Effector memory CD4-positive, alpha-beta T cell (primary cell): ENCODE measurements at places on chromosomes 2 and 18.

DNA sequence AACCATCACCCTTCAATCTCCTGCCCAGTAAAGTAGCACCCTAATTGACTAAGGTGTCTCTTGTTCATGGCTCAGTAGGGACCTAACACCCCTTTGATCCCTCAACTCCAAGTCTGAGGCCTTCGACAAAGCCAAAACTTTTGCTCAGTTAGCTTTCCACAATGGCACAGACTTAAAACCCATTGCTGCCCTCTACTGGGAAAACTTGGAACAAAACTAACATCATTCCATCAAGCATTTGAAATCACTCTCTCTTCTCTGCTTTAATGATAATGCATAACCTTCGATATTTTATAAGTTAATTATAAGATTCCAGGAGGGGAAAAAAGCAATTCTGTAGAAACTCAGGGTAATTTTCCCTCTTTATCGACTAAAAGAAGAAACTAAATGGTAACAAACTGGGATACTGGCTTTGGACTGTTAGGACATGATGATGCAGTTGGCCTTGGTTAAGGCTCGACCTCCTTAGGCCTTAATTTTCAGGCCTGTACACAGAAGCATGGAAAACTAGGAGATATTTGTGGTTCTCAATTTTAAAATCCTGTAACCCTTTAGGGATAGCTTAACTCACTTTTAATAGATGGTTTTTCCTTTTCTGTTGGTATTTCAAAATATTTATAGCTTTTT, 127.8 kb downstream of the STK39 start:
- H3K4me1 ChIP-seq: peaks cover 3% of the 10 kb centered on the region
- no peak overlapping the region for H3K27ac ChIP-seq
- no peaks in the 10 kb centered on the region for H3K27me3 ChIP-seq
- H3K36me3 ChIP-seq: peaks cover 10% of the 10 kb centered on the region

GRCh38 chr2:99543247-99543646, 53.4 kb upstream of the REV1 start:
- H3K36me3 ChIP-seq: no peaks in the 10 kb centered on the region
- no peak for DNase-seq
- no peaks in the 10 kb centered on the region for H3K27me3 ChIP-seq
- no peak overlapping the region for H3K27ac ChIP-seq
- no peak overlapping the region for H3K4me3 ChIP-seq
- H3K4me1 ChIP-seq: no peaks in the 10 kb centered on the region

DNA sequence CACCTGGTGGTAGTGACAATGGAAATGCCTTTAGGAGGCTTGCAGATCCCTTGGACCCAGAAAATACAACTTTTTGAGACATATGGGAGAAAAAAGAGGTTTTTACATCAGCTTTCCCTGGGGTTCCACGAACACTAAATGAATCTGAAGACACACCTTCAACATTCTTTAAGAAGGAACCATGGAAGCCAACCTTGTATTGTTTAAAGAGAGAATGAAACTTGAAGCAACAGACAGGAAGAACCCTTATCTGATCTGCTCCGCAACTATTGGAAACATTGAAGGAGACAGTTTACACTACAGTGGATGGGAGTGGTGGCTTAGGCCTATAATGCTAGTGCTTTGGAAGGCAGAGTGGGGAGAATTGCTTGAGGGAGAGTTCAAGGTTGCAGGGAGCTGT, 190.4 kb downstream of the LAMA1 start:
- no peaks in the 10 kb centered on the region for H3K36me3 ChIP-seq
- H3K27me3 ChIP-seq: no peaks in the 10 kb centered on the region
- DNase-seq: no peak
- no peaks in the 10 kb centered on the region for H3K4me1 ChIP-seq

DNA sequence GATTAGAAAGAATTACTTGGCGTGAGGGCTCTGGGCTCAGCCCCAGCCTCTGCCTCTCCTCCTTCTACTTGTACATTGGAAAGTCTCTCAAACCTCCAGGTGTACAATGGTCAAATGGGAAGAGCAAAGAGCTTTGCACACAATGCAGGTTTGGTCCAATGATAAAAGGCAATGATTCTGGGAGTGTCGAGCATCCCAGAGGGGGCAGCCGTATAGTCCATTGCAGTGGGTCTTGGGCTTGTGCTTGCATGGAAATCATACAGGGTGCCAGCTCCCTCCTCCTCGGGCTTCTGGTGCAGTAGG, 98.0 kb upstream of the NCK2 start:
- no peak overlapping the region for H3K4me3 ChIP-seq
- H3K27me3 ChIP-seq: no peaks in the 10 kb centered on the region
- no peaks in the 10 kb centered on the region for H3K4me1 ChIP-seq

- no peak overlapping the region for H3K27ac ChIP-seq
- no peaks in the 10 kb centered on the region for H3K27me3 ChIP-seq
- DNase-seq: no peak
- no peaks in the 10 kb centered on the region for H3K36me3 ChIP-seq
- H3K4me1 ChIP-seq: no peaks in the 10 kb centered on the region
Measured at GRCh38 chr18:42414756-42415454, 459.9 kb downstream of the PIK3C3 start.

GRCh38 chr2:23904692-23905091, 22.2 kb downstream of the ATAD2B start:
- H3K27me3 ChIP-seq: no peaks in the 10 kb centered on the region
- no peak for DNase-seq
- no peaks in the 10 kb centered on the region for H3K36me3 ChIP-seq
- no peaks in the 10 kb centered on the region for H3K4me1 ChIP-seq

- H3K36me3 ChIP-seq: no peaks in the 10 kb centered on the region
- no peak overlapping the region for H3K4me3 ChIP-seq
- H3K4me1 ChIP-seq: no peaks in the 10 kb centered on the region
- H3K27me3 ChIP-seq: no peaks in the 10 kb centered on the region
- DNase-seq: no peak
Measured at GRCh38 chr2:26985807-26986206, 15.4 kb downstream of the MAPRE3 start.

- no peaks in the 10 kb centered on the region for H3K4me1 ChIP-seq
- DNase-seq: no peak
Measured at GRCh38 chr2:10243926-10244270, 58.8 kb upstream of the HPCAL1 start.

DNA sequence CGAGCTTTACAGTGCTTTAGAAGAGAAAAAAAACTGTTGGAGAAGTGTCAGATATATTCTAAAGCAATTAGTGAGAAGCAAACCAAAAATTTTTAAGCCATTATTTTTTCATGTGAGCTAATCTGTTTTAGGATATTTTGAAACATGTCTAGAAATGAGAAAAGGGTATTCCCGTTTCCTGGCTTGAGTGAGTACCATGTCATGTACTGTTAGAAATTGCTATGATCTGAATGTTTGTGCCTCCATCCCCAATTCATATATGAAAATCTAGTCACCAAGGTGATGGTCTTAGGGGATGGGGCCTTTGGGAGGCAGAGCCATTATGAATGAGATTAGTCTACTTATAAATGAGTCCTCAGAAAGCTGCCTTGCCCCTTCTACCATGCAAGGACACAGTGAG, 493.3 kb upstream of the GCFC2 start:
- no peak overlapping the region for H3K27ac ChIP-seq
- H3K4me1 ChIP-seq: no peaks in the 10 kb centered on the region
- H3K36me3 ChIP-seq: no peaks in the 10 kb centered on the region
- no peak for DNase-seq

DNA sequence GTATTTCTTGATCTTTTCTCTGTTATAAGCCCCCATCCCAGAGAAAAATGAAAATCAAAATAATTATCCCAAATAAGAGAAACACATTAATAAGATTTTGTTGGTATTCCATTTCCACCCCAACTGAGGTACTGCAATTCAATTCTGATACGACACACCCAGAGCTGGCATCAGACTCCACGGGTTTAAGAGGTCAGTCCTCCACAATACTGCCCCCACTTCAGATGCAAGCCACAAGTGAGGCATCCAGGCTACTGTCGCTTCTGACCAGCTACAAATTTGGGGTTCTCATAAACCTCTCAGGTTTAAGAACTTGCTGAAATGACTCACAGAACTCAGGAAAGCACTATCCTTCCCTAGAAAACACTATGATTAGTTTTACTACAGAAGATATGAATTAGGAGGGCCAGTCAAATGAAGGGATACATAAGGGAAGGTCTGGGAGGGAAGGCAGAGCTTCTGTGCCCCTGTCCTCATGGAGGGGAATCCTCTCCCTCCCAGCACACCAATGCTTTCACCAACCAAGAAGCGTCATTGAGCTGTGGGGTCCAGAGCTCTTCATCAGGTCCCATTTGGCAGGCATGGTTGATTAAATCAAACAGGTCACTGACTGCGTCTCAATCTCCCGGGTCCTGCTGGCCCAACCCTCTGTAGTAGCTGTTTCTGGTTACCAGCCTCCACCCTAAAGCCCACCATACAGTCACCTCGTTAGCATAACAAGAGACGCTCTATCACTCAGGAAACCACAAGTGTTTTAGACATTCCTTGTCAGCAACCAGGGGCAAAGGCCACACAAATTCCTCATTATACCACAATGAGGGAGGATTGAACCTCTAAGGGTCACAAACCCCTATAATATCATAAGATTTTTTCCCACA, 46.2 kb downstream of the IWS1 start:
- H3K36me3 ChIP-seq: peaks cover 33% of the 10 kb centered on the region
- no peaks in the 10 kb centered on the region for H3K27me3 ChIP-seq
- no peaks in the 10 kb centered on the region for H3K4me1 ChIP-seq
- DNase-seq: no peak
- H3K4me3 ChIP-seq: no peak overlapping the region

DNA sequence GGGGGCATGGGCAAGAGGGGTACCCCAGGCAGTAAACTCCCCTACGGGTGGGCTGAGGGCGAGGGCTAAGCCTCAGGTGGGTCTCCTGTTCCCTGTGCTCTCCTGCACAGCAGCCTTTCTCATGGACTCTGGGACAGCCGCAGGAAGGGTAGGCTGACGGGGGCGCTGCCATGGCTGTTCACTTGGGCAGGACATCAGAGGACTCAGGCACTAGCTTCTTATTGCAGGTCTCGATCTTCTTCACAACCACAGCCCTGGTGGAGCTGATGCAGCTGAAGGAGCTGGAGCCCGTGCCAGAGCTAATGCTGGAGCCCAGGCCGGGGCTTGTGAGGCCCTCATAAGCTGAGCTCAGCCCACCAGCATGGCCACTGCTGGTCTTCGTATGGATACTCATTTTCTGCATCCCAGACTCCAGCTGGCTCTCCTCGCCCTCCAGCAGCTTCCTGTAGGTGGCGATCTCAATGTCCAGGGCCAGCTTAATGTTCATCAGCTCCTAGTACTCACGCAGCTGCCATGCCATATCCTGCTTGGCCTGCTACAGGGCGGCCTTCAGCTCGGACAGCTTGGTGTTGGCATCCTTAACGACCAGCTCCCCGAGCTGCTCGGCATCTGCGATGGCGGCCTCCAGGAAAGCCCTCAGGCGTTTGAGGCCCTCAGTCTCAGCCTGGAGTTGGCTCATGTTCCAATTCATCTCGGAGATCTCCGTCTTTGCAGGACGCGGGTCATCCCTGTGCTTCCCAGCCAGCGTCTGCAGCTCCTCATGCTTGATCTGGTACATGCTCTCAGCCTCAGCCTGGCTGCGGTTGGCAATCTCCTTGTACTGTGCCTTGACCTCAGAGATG, 359.8 kb upstream of the SETBP1 start:
- DNase-seq: no peak
- no peaks in the 10 kb centered on the region for H3K36me3 ChIP-seq
- no peak overlapping the region for H3K27ac ChIP-seq

GRCh38 chr18:31232775-31233424, 70.2 kb upstream of the DSC1 start:
- no peak for DNase-seq
- H3K27ac ChIP-seq: no peak overlapping the region
- H3K27me3 ChIP-seq: no peaks in the 10 kb centered on the region
- H3K4me1 ChIP-seq: no peaks in the 10 kb centered on the region
- no peak overlapping the region for H3K4me3 ChIP-seq

DNA sequence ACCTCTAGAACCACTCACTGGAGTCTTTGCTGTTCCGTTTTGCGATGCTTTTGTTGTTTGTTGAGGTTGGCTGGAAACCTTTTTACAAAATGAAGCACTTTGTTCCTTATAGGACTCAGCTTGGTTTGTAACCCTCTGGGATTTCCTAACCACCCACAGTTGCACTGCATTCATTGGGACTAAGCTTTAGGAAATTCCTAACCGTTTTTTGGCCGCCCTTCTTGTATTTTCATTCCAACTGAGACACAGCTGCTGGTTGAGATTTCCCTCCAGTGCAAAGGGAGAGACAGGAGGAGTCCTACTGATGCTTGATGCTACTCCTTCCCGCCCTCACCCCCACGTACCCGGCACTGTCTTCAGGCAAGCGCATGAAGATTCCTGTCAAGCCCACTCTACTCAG, 6.1 kb upstream of the DIPK1C start:
- no peaks in the 10 kb centered on the region for H3K36me3 ChIP-seq
- no peak overlapping the region for H3K27ac ChIP-seq
- no peak overlapping the region for H3K4me3 ChIP-seq
- H3K27me3 ChIP-seq: peaks cover 1% of the 10 kb centered on the region
- DNase-seq: no peak

GRCh38 chr2:211035548-211036185, 479.3 kb downstream of the CPS1 start:
- DNase-seq: no peak
- no peaks in the 10 kb centered on the region for H3K36me3 ChIP-seq
- H3K27me3 ChIP-seq: no peaks in the 10 kb centered on the region
- H3K4me1 ChIP-seq: no peaks in the 10 kb centered on the region
- H3K4me3 ChIP-seq: no peak overlapping the region

- no peaks in the 10 kb centered on the region for H3K36me3 ChIP-seq
- no peaks in the 10 kb centered on the region for H3K4me1 ChIP-seq
- no peaks in the 10 kb centered on the region for H3K27me3 ChIP-seq
- no peak for DNase-seq
Measured at GRCh38 chr2:100986157-100986556, 15.9 kb upstream of the RPL31 start.

- DNase-seq: no peak
- no peaks in the 10 kb centered on the region for H3K27me3 ChIP-seq
- H3K27ac ChIP-seq: peak overlapping the region; percentile 83
- H3K4me1 ChIP-seq: peaks cover 31% of the 10 kb centered on the region
- no peaks in the 10 kb centered on the region for H3K36me3 ChIP-seq
Measured at GRCh38 chr2:37671816-37672103, 318 bp upstream of the CDC42EP3 start.

GRCh38 chr18:8412117-8412516, 197.1 kb upstream of the RAB12 start:
- H3K4me3 ChIP-seq: no peak overlapping the region
- no peaks in the 10 kb centered on the region for H3K4me1 ChIP-seq
- no peaks in the 10 kb centered on the region for H3K27me3 ChIP-seq
- no peaks in the 10 kb centered on the region for H3K36me3 ChIP-seq

- no peak for DNase-seq
- H3K27me3 ChIP-seq: no peaks in the 10 kb centered on the region
- no peak overlapping the region for H3K27ac ChIP-seq
- H3K4me3 ChIP-seq: no peak overlapping the region
- no peaks in the 10 kb centered on the region for H3K4me1 ChIP-seq
Measured at GRCh38 chr2:66509326-66509811, 74.4 kb downstream of the MEIS1 start.

DNA sequence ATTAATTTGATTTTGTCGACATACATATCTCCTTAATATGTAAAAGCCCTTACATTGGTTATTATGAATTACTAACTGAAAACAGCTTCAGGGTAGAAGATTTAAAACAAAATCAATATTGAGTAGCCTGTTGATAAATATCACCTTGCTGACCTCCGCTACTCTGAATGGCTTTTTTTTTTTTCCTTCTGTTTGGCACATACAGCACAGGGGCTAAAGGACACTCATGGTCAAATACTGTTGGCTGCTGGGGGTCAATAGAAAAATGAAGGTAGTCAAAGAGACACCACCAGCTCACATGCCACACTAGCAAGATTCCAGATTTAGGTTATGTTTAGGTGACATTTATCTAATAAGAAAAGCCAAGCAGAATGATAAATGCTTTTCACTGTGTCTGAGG, 1642.4 kb upstream of the SLC39A10 start:
- H3K4me1 ChIP-seq: no peaks in the 10 kb centered on the region
- no peaks in the 10 kb centered on the region for H3K36me3 ChIP-seq
